ENCODE measurements at places on chromosomes 7 and 10. TPM values are rescaled to one million over a fixed set of nuclear protein-coding genes. Genes with fewer than 3 reads are reported as not detected.

Gene BTBD16
- not detected for total RNA-seq

Gene CCL24
- total RNA-seq: 0.45 TPM

Gene LRMDA
- total RNA-seq: 14.8 TPM

GRCh38 chr7:25831831-25832411 lies 320.1 kb upstream of the NFE2L3 start:
- no peak overlapping the region for H3K27ac ChIP-seq
- H3K36me3 ChIP-seq: no peaks in the 10 kb centered on the region
- DNase-seq: no peak
- H3K4me1 ChIP-seq: peaks cover 20% of the 10 kb centered on the region
- no peak overlapping the region for H3K4me3 ChIP-seq

GRCh38 chr7:31175672-31176071 lies 123.6 kb downstream of the ADCYAP1R1 start:
- no peaks in the 10 kb centered on the region for H3K27me3 ChIP-seq
- H3K27ac ChIP-seq: no peak overlapping the region
- H3K36me3 ChIP-seq: no peaks in the 10 kb centered on the region
- no peaks in the 10 kb centered on the region for H3K4me1 ChIP-seq

Data from ovary (tissue), 10 donors.